ENCODE measurements at places on chromosomes 12 and 14.

GRCh38 chr12:118682656-118683055, 298.7 kb upstream of the SRRM4 start:
- DNase-seq: no peak

DNA sequence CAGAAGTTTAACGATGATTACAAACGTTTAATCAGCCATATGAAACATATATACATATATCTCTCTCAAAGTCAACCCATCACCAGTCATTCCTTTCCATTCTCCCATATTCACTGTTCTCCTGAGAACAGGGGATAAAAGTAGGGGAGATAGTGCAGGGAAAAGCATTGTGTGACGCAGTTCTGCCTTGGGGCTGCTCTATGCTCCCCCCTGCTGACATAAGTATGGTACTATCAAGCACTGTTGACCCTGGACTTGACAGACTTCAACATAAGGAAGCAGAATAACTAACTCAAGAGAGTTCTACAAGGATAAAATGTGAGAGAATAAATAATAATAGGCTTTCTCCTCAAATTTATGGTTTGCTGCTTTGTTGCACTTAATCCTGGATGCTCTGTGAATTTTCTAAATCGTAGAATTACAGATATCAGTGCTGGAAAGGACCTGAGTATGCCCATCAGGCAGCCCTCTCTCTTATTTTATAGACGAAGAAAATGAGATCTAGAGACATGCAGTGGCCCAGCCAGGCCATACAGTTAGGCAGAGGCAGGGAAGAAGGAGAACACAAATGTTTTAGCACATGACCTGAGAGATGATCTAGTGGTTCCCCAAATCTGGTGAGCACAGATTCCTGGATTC, 87.2 kb downstream of the SCN8A start:
- peak; percentile 31 for DNase-seq

GRCh38 chr12:90922145-90922627, 32.8 kb downstream of the CCER1 start:
- DNase-seq: no peak

DNA sequence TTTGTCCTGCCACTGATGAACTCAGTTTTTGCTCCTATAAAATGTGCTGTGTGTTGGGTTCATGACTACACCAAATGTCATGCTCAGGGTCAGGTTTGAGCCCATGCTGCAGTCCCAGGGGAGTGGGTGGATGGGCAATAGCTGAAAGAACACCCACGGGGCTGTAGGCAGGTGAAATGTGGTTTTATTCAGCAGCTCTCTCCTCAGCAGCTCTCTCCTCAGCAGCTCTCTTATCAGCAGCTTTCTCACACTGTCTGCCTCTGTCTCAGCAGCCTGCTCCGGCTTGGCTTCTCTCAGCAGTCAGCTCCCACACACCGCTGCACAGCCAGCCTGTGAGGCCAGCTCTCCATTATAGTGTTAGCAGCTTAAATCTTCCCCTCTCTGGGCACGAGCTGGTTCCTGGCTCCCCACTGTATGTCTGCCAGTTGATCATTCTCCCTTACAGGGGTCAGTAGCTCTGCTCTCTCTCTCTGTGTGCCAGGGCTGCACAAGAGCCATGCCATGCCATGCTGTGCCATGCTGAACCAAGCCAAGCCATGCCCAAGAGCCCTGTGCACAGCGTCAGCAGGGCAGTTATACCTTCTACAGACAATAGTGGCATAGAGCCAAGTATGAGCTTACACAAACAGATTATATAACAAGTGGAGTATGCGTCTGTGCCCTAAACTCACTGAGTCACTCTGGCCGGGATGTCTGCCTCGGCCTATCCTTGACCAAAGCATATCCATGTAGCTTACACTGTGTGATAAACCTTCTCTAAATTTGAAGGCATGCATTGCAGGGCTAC, 303.3 kb upstream of the TMPO start:
- DNase-seq: no peak

DNA sequence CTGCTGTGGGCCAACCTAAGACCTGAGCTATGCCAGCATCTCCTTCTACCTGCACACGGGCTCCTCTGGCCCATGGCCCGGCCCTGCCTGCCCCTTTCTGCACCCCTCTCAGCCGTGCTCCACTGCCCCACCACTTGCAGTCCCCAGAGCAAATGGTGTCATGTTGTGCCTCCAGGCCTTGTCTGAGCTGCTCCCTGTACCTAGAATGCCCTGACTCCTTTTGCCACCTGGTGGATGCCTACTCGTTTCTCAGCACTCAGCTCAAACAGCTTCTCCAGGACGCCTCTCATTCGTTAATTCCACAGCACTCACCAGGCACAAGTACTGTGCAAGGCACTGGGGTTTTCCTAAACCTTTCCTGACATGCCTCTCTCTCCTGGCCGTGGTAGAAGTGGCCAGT, 63.2 kb upstream of the PNMA1 start:
- no peak for DNase-seq

DNA sequence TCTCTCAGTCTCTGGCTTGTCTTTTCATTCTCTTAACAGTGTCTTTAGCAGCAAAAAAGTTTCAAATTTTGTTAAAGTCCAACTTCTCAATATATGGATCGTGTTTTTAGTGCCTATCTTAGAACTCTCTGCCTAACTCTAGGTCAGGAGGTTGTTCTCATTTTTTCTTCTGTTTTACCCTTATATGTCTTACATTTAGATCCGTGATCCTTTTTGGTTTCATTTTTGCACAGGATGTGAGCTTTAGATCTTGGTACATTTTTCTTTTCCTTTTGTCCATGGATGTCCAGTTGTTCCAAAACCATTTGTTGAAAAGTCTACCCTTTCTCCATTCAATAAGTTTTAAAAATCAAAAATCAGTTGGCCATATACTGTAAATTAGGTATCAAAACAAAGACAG, 6.8 kb downstream of the VRK1 start:
- no peak for DNase-seq

DNA sequence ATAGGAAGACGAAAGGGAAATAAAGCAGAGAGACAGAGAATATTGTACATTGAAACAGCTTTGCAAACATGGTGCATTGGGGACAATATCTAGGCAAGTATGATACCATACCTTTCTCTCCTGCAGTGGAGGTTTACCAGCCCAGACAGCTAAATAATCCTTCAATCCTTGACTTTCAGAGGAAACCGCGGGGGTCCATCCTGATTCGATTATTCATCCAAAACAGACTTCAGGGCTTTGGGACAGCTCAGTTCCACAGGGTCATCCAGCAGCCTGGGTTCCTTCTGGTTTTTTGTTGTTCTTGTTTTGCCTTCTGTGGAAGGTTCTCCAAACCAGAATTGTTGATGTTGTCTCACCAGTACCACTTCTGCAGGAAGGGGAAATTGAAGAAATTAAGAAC, 81.5 kb downstream of the LGR5 start:
- DNase-seq: no peak
